Type B pancreatic cell (in vitro differentiated cells): ENCODE measurements at places on chromosomes 13 and 19. TPM values are rescaled to one million over a fixed set of nuclear protein-coding genes. Genes with fewer than 3 reads are reported as not detected.

DNA sequence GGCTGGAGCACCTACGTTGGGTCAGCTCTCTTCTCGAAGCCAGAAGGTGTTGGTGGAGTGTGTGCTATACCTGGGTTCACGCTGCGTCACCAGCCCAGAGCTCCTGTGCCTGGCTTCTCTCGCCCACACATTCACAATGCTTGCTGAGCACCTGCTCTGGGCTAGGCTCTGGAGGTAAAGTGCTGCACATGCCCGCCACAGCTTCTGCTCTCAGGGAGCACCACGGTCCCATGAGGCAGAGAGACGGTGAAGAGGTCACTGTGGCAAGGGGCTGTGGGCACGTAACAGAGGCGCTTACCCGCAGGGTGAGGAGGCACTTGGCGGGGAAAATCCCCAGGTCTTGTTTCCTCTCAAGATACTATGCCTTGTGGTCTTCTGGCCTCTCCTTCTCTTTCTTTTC is 174.2 kb downstream of the TEX29 start:
- no peak overlapping the region for H3K4me3 ChIP-seq
- H3K27ac ChIP-seq = no peak overlapping the region
- DNase-seq = peak; percentile 11
- peaks cover 47% of the 10 kb centered on the region for H3K27me3 ChIP-seq

GRCh38 chr19:52692431-52693008 is 42.3 kb downstream of the ZNF611 start:
- H3K36me3 ChIP-seq = peaks cover 12% of the 10 kb centered on the region
- no peak for DNase-seq
- peak overlapping the region; percentile 10 for H3K27ac ChIP-seq
- H3K4me3 ChIP-seq = no peak overlapping the region
- H3K27me3 ChIP-seq = no peaks in the 10 kb centered on the region
- peaks cover 29% of the 10 kb centered on the region for H3K4me1 ChIP-seq

DNA sequence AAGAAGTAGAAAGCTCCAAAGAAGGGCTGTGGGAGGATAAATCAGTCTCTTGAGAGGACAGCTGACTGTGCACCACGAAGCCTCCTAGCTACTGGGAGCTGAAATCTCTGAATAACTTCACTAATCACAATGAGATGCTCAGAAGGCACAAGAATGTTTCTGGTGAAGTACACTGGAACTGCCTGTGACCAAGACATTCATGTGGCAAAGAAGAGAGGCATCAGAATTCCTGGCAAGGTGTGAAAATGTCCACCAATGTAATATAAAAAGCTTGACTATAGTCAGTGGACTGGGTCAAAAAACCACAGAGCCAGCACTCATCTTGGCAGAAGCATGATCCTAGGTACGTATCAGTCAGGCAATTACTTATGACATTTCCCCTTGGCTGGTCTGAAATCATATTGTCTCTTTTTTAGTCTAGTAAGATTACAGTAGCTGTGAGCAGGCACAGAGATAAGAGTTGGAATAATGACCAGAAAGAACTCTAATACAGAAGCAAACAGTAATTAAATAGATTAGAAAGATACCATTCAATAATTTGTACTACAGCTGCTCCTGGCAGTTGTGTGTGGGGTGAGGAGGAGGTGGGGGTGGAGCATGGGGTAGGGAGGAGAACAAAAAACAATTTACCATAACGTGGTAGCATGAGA is 434.7 kb downstream of the DIAPH3 start:
- no peak overlapping the region for H3K4me3 ChIP-seq
- no peak for DNase-seq
- no peaks in the 10 kb centered on the region for H3K4me1 ChIP-seq
- no peaks in the 10 kb centered on the region for H3K27me3 ChIP-seq
- no peaks in the 10 kb centered on the region for H3K36me3 ChIP-seq

DNA sequence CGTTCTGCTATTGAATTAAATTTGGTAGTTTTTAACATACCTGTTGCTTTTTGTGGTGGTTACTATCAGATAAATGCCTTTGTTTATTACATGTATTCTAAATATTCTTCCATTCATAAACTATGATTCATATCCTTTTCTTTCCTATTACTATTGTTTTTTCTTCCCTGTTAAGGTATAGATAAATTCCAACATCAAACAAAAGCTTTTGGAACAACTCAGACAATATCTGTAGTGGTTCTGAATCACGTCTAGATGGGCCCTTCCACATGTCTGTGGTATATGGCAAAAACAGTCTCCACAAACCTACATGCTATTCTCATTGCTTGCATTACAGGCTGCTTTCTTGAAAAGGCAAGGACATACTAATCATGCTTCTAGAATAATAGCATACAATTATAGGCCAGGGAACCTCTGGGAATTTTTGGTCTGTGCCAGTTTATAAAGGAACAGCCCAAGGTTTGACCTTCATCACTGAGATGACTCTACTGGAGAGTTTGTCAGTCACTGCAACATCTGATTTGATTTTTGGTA is 6.4 kb downstream of the LRCH1 start:
- DNase-seq = no peak
- no peak overlapping the region for H3K4me3 ChIP-seq
- H3K4me1 ChIP-seq = peaks cover 28% of the 10 kb centered on the region

DNA sequence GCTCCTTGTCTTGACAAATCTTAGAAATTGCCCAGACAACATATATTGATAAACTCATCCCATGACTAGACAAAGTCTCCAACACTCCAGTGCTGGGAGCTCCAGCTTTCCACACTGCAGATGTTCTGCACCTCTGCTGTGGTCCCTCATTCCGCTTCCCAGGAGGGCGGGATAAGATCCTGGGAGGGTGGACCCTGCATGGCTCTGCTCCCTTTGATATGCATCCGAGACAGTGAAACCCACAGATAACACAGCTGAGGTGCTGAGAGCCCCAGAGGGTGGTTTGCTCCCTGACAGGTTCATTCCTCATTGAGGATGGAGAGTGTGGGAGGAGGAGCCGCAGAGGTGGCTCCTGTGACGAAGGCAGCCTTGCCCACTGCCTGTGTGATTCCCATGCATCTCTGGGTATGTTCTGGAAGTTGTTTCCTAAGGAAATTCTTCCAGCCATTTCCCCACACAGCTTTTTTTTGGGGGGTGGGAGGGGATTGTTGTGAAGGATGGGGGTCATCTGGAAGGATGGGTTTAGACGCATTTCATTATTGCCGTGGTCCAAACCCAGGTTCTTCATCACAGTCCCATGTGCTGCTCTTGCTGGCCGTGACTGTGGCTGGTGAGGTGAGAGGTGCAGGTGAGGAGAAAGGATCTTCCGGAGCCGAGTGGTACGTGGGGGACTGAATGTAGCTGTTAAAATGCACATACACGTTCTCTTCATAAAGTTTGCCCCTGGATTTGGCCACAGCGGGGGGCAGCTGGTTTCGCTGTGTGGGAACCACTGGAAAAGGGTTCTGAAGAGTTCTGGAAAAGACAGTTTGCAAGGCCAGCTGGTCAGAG is 46.4 kb downstream of the SLC7A9 start:
- no peak overlapping the region for H3K27ac ChIP-seq
- H3K36me3 ChIP-seq = no peaks in the 10 kb centered on the region
- H3K4me3 ChIP-seq = no peak overlapping the region
- H3K4me1 ChIP-seq = peaks cover 10% of the 10 kb centered on the region

GRCh38 chr19:39425744-39426143 is 10.0 kb downstream of the RPS16 start:
- H3K36me3 ChIP-seq = peaks cover 7% of the 10 kb centered on the region
- H3K4me3 ChIP-seq = no peak overlapping the region
- no peak for DNase-seq
- no peak overlapping the region for H3K27ac ChIP-seq
- peaks cover 19% of the 10 kb centered on the region for H3K4me1 ChIP-seq
- H3K27me3 ChIP-seq = no peaks in the 10 kb centered on the region

GRCh38 chr19:7917267-7918061 is 2.7 kb upstream of the SNAPC2 start:
- DNase-seq = no peak
- H3K27me3 ChIP-seq = peaks cover 42% of the 10 kb centered on the region
- peaks cover 13% of the 10 kb centered on the region for H3K4me1 ChIP-seq
- peaks cover 4% of the 10 kb centered on the region for H3K36me3 ChIP-seq
- peak overlapping the region; percentile 61 for H3K27ac ChIP-seq
- H3K4me3 ChIP-seq = peak overlapping the region; percentile 82

DNA sequence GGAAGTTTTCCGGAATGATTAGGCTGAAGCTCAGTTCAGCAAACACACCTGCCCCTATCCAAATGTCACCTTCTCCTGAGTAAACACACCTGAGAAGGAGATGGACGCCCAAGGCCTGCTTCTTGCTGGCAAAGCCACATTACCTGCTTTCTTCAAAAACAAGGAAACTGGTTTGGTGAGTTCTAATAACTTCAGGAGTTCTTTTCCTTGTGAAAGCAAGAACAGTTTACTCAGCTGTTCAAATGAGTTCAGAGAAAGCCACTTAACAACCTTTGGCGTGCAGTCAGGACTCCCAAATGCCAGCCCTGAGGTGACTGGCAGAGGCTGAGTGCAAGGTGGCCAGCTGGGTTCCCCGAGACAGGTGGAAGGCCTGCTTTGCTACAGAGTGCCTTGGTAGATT is 160.5 kb downstream of the STK24 start:
- peaks cover 17% of the 10 kb centered on the region for H3K4me1 ChIP-seq
- H3K4me3 ChIP-seq = peak overlapping the region; percentile 26
- no peaks in the 10 kb centered on the region for H3K27me3 ChIP-seq
- peak overlapping the region; percentile 86 for H3K27ac ChIP-seq

- H3K27ac ChIP-seq = no peak overlapping the region
- no peaks in the 10 kb centered on the region for H3K4me1 ChIP-seq
- H3K36me3 ChIP-seq = no peaks in the 10 kb centered on the region
Observed at GRCh38 chr13:79307866-79308298, 98.2 kb downstream of the RBM26 start.

DNA sequence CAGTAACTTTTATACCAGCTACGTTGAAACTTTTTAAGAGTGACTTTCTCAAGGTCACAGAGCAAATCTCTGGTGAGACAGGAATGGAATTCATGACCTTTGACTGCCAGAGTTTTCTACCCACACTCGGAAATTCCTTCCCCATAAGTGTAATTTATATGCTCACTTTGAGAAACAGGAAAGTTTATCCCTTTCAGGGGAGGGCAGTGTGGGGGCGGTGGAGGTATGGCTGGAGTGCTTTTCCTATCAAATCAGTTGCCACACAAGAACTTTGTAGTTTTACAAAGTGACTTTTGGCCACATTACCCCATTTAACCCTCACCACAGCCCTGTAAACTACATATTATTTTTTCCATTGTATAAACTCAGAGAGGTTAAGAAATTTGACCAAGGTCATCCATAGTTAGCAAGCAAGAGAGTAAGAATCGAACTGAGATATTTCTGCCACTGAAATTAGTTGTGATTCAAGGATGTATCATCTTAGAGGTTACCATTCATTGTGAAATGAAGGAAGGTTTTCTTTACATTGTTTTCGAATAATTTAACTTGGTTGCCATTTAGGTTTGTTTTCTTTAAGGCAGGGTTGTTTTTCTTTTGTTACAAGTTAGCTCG is 5.9 kb downstream of the KLF12 start:
- peaks cover 41% of the 10 kb centered on the region for H3K4me1 ChIP-seq
- H3K27me3 ChIP-seq = no peaks in the 10 kb centered on the region
- peak overlapping the region; percentile 62 for H3K27ac ChIP-seq
- DNase-seq = no peak

DNA sequence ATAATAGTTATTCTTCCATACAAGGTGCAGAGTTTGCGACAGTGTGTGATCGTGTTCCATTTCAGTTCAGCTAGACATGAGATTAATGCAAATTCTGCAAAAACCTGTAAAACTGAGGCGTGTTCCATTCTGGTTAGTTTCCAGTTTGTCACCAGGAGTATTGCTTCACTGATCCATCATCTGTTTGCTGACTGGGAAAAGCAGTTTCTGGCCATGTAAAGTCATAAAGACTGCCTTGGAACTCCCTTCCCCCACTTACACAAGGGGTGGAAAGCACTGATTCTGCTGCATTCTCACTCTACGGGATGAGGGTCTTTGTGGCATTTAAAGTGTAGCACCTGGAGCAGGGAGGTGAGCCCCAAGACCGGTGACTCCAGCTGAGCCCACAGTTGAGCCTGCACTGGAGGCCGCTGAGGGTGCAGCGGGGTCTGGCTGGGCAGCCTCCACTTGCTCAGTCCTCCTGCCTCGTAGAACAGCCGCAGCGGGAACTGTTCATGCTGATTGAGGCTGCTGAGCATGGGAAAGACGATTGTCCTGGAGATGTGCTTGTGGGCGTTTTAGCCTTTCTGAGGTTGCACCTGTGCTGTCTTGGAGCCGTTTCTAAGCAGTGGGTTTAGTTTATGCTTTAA is 2.0 kb downstream of the ZNF57 start:
- DNase-seq = no peak
- H3K4me3 ChIP-seq = peak overlapping the region; percentile 99
- peaks cover 13% of the 10 kb centered on the region for H3K4me1 ChIP-seq

GRCh38 chr19:2711172-2711874 is 8.8 kb upstream of the GNG7 start:
- H3K4me1 ChIP-seq = no peaks in the 10 kb centered on the region
- peaks cover 15% of the 10 kb centered on the region for H3K27me3 ChIP-seq
- H3K36me3 ChIP-seq = peaks cover 6% of the 10 kb centered on the region
- H3K4me3 ChIP-seq = no peak overlapping the region
- DNase-seq = no peak

The FFAR3 gene
- total RNA-seq = 0.34 and 0.45 TPM in 2 replicates

The MIA gene
- total RNA-seq = 1.7 and 3.2 TPM in 2 replicates

The RXFP2 gene
- total RNA-seq = 0.80 TPM in 1 of 2 replicates, not detected in the other

The KLK4 gene
- total RNA-seq = 0.46 TPM in 1 of 2 replicates, not detected in the other
